ENCODE measurements at places on chromosomes 16 and 17.
A peak's percentile ranks its signal among the peaks of the same experiment; 100 is the strongest.

- DNase-seq: peak; percentile 6
Measured at GRCh38 chr17:30922235-30923030, 688 bp downstream of the ADAP2 start.

DNA sequence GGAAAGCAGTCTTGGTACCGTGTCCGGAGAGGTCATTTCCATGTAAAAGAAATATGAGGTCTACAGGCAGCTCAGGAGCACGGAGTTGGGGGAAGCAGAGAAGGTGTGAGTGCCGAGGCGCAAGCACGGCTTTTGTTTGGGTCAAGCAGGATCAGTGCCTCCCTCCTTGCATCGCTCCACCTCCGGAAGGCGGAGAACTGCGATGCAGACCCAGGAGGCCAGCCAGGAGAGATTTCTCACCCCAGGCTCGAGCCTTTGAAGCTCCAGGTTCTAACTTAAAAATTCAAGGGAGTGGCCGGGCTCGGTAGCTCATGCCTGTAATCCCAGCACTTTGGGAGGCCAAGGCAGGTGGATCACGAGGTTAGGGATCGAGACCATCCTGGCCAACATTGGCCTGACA, 25.0 kb downstream of the NAA60 start:
- DNase-seq: no peak

- DNase-seq: no peak
Measured at GRCh38 chr16:53955221-53955875, 251.4 kb downstream of the FTO start.

GRCh38 chr17:19750020-19750572, 2.0 kb upstream of the ALDH3A1 start:
- DNase-seq: no peak

GRCh38 chr16:75267631-75268264, 16.3 kb upstream of the BCAR1 start:
- DNase-seq: peak; percentile 37

GRCh38 chr17:59349178-59349577, 17.7 kb downstream of the YPEL2 start:
- DNase-seq: no peak

Data from hypothalamus (tissue), 51 donors.